ENCODE measurements at places on chromosomes 2 and 18.

- DNase-seq = no peak
Measured at GRCh38 chr18:63137999-63138435, 181.6 kb downstream of the BCL2 start.

DNA sequence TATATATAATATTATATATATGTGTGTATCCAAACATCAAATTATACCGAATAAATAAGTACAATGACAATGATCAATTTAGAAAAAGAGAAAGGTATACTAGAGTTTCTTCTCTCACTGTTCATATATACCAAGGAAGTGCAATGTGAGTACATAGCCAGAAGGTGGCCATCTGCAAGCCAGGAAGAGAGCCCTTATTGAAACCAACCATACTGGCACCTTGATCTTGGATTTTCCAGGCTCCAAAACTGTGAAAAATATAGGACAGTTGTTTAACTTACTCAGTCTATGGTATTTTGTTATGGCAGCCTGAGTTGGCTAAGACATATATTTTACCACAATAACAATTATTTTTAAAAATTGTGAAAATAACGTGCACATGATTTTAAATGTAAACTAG lies 1490.2 kb upstream of the SLC39A10 start:
- DNase-seq = no peak

GRCh38 chr18:2970772-2971659 lies 41.9 kb downstream of the LPIN2 start:
- DNase-seq = no peak

DNA sequence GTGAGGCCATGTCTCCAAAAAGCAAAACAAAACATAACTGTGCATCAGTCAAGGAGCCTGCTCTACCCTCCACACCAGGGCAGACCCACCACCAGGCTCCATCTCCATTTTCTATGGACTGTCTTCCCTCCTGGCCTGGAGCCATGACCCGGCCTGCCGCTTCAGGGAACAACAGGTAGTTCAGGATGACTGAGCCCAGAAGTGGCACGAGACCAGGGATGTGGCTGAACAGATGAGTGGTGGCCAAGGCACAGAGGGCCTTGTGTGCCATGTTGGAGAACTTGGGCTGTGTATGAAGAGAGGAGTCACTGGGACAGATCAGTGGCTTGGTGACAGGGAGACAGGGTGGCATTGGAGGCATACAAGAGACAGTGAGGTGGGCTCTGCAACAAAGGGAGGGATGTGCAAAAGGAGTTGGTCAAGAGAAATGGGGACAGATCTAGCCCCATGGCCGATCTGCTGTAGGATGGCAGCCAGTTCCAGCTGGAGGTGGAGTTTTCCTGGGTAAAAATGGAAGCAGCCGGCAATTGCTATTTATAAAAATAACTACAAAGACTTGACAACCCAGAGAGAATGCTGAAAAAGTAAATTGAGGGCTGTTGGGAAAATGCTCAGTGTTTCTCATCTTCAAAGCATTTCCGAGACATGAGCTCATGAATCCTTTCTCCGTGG lies 35.0 kb downstream of the TMEM177 start:
- no peak for DNase-seq

DNA sequence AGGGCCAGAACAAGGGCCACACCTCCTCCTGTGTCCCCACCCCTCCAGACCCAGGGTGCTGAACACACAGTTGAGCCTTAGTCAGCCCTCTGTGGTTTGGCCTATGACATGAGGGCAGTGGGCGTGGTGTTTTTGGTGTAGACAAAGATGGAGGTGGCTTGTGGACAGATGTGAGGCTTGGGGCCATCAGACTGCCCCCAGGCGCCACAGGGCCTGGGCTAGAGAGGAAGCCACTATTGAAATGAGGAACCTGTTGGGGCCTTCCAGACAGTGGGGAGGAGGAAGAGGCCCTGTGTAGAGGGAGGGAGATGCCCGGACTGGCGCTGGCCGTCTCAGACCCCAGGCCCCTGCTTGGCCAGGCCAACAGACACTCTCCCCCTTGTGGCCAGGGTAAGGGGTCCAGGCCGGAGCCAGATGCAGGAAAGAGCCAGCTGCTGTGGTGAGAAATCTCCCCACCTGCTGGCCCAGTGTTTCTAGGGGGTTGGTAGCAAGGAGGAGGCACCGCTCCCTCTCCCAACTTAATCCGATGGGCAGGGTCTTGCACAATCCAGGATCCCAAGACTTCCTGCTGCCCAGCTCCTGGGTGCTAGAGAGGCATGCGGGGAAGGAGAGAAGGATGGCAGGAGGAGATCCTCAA lies 53.8 kb downstream of the SMAD7 start:
- no peak for DNase-seq

DNA sequence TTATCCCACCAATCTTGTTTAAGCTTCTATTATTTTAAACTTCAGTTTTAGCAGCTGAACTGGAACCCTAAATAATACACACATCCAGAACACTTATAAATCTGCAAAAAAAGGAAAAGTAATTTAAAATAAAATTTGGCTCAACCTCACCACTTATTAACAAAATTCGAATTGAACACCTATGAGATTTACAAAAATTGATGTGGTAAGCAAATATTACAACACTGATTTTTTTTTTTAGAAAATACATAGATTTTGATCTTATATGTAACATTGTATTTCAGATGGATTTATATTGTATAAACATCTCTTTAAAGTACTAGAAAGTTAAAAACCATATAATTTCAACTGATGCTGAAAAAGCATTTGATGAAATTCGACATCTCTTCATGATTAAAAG lies 81.3 kb upstream of the DYNAP start:
- DNase-seq = no peak

DNA sequence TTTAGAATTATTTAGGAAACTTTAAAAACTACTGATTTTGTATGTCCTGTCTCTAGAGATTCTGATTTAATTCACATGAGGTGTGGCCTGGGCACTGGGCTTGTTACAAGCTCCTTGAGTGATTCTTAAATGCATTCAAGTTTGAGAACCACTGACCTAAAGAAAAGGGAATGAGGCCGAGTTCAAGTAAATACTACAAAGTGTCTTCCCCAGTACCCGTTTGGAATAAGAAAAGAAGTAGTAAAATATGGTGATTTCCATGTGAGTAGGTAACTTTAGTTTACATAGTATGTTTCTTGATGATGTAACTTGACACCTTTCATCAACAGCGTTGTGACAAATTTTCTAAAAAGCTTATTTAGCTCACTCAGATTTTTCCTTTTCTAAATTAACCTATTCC lies 1022.9 kb upstream of the NRXN1 start:
- no peak for DNase-seq

- DNase-seq = no peak
Measured at GRCh38 chr2:114039677-114040076, 149.8 kb downstream of the ACTR3 start.

GRCh38 chr2:186348200-186348599 lies 137.9 kb upstream of the ZC3H15 start:
- DNase-seq = no peak

- no peak for DNase-seq
Measured at GRCh38 chr18:23977719-23978483, 36.7 kb upstream of the TTC39C start.

DNA sequence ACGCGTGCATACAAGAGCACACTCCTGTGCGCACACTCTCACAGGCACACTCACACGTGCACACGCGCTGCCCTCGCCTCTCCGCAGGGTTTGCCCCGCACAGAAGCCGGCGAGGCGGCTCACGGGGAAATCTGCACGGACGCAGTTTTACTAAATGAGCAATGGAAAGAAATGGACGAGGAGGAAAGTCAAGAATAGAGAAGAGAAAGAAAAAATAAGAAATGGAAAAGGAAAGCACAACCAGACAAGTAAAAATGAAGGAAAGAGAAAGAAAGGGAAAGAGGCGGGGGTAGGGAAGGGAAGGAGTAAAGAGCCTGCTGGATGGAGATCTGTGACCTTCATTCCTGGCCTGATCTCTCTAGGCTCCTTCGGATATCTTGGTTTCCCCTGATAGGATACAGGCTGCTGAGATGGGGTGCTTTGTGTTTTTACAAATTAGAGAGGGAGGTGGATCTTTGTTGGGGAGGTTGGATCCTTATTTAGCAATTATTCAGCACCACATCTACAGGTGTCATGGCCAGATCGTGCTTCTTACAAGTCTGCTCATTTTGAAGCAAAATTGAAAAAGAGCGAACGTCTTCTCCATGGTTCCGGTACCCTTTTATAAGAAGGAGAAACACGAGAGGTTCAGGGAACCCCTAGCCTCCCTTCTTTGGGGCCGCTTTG lies 693 bp upstream of the LRP2 start:
- no peak for DNase-seq

DNA sequence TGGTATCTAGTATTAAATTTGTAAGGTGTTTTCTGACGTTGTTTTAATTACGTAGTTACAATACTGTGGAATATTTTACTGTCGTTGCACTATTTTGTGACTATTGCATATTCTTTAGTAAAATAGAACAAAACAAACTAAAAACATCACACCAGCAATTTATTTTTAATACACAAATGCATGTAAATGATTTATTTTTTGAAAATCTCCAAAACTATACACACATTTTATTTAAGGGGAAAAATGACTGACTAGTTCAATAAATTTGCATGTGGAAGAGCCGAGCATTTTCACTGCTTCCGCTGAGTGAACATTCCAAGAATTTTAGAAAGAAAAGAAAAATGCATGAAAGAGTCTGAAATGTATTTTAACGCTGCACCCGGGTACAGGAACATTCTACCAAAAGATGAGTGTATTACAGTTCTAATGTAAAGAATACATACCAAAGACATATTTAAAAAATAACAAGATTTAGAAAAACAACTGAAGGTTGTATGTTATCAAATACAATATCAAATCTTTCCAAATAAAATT lies 257.7 kb downstream of the MEIS1 start:
- DNase-seq = no peak

DNA sequence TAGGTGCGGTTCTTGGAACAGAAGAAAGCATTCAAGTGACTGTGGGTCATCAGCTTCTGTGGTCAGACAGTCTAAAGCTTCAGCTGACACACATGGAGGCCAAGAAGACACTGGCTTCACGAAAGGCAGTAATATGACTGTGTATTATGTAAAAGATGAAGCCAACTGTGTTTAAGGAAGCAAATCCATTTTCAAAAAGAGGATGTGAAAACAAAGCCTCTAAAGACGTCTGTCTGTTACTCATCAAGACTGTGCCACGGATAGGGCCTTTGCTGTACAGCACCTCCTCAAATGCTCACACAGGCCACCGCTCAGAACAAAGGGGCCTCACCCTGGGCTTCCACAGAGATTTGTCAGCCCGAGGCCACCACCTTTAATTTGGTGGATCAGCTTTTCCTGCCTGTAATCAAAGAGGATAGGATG lies 21.1 kb upstream of the TMEM163 start:
- no peak for DNase-seq

DNA sequence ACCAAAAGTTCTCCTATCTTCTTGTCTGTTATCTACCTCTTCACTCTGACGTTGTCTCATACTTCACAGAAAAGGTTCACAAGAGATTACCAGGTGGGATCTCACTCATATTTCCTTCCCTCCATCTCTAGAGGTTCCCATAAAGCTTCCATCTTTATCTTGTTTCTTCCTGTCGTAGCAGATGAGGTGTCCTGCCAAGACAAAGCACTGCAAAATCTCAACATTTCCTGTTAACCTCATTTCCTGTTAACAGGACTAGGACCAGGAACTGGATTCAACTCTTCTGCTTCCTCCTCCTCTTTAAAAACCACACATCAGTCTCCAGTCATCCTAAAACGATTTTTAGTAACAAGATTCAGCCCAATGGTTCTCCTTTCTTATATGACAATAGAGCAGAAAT lies 512.8 kb upstream of the NRP2 start:
- DNase-seq = no peak

GRCh38 chr2:110969696-110970095 lies 151.0 kb upstream of the BCL2L11 start:
- DNase-seq = no peak

DNA sequence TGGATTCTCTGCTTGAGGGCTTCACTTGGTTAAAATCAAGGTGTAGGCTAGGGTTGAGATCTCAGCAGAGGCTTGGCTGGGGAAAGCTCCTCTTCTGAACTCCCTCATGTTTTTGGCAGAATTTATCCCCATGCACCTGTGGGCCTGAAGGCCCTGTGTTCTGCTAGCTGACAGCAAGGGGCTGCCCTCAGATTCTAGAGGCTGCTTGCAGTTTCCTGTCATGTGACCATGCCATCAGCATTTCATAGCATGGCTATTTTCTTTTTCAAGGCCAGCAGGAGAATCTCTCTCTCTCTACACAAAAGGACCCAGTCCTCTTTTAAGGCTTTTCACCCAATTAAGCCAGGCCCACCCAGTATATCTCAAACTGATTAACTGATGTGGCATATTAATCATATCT lies 514.8 kb upstream of the HNMT start:
- no peak for DNase-seq

- DNase-seq = no peak
Measured at GRCh38 chr2:16204886-16205620, 264.7 kb downstream of the MYCN start.

DNA sequence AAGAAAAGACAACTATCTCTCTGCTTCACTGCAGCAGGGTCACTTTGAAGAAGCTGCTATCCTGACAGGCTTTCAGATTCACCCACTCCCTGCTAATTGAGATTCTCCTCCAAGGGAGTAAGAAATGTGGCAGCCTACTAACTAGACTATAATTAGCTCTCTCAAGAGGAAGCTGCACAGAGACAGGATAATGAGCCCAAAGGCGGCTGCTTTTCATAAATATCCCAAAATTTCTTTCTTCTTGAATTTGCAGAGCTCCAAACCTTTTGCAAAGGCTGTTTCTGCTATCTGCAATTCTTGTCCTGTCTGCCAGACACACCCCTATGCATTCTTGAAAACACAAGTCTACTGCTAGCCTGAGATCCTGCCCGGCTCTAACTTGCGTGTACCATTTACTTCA lies 54.0 kb upstream of the RNU4ATAC start:
- no peak for DNase-seq

DNA sequence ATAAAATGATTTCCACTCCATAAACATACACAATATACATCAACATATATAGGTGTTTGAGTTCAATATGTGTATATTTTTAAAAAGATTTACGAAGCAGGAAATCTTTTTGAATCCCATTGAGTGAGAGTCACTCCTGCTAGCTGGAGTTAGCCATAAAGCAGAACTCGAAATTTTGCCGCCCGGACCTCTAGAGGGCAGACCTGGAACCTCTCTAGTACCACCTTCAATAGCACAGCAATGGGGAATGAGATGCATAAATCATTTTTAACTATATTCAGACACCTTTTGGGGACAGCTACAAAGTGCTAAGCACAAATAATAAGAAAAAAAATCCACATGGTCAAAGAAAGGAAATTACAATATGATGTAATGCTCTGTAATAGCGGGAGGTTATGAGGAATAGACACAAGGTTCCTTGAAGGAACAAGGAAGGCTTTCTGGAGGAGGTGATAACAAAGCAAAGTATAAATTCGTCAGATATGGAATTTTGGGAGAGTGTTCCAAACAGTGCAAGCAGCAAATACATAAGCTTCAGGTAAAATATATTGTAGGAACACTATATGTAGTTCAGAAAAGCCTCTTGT lies 533.4 kb downstream of the ERBB4 start:
- DNase-seq = no peak
